ENCODE measurements at places on chromosomes 11 and 22. TPM values are rescaled to one million over a fixed set of nuclear protein-coding genes. Genes with fewer than 3 reads are reported as not detected.
A peak's percentile ranks its signal among the peaks of the same experiment; 100 is the strongest.

- no peak for DNase-seq
Measured at GRCh38 chr11:100942016-100942415, 187.6 kb downstream of the PGR start.

GRCh38 chr22:33013531-33014162 is 44.5 kb downstream of the SYN3 start:
- no peak for DNase-seq

DNA sequence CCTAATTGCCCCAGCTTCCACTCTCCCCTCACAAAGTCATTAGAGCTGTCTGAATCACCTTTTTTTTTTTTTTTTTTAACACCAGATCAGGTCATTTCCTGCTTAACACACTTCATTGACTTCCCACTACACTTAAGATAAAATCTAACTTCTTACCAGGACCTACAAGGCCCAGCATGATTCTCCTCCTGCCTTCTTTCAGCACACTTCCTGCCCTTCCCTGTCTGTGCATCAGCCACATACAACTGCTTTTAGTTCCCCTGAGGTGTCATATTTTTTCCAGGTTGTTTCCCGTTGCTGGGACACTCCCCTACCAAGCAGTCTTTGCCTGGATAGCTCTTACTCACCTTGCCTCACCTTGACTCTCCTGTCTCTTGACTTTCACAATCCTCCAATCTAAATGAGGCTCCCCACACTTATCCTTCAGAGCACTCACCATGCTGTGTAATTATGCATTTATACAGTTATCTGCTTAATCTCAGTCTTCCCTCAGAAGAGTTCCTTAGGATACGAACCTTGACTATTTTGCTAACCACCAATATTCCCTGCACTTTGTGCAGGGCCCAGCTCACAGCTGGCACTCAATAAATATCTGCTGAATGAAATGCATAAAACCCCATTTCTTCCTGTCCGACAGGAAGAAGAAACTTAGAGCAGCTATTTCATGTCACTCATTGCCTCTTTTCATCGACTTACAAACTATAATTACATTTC is 96.6 kb upstream of the AKIP1 start:
- DNase-seq, result no peak

- DNase-seq, result no peak
Measured at GRCh38 chr11:20443596-20443995, 56.1 kb downstream of the PRMT3 start.

DNA sequence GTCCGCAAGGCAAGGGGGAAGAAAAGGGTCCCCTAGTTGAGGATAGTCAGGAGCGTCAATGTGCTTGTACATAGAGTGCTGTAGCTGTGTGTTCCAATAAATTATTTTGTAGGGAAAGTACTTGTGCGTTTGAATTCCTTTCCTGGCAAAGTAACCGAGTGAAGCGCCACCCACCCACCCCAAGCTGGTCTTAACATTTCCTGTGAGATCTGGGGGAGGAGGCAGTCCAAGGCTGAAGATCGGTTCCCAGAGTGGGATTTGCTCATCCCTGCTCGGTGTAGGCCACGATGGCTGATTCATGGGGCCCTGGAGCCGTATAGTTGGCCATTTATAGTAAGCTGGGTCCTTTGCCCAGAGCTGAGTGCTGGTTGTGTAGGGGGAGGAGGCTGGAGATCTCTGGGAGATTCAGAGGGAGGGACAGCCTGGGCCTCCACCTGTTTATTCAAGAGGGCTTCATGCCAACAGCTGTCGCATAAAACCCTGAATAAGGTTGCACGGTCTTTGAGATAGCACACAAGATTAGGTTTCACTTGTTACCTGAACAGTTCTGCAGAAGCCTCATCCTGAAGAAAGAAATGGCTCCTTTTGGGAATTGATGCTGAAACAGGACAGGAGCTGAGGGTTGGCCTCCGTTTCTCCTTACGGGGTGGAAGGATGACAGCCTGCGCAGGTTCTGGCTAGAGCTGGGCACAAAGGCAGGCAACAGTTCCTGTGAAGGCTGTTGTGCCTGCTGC is 2.4 kb downstream of the ATF4 start:
- no peak for DNase-seq

DNA sequence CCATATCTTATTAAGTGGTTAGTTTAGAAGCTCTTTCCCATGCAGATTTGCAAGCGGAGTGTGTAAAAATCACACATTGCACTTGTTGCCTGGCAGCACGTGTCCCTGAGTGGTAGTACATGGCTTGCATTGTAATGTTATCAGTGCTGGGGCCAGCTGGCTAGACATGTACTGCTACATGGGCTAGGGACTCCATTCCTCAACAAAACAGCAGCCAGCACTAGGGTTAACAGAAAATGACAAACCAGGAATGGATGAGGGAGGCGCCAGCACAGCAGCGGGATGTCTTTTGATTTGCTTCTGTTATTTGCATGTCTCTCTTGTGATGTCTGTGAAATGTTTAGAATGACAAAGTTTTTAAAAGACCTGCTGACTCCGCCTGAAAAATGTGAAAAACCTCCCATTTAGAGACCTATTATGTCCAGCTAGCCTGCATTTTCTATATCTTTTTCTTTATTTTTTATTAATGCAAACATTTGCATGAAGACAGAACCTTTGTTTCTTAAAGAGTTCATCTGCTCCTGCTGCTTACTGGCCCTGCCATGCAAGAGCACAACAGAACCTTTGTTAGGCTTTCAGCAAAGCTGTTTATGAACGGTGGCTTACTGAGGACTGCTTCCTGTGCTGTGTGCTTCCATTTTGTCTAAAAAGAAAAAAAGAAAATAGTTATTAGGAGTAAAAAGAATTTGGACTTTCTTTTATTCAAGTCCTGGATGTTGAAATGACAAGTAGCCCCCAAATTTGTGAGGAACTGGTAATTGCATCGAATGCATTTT is 40.7 kb downstream of the CSTPP1 start:
- no peak for DNase-seq

DNA sequence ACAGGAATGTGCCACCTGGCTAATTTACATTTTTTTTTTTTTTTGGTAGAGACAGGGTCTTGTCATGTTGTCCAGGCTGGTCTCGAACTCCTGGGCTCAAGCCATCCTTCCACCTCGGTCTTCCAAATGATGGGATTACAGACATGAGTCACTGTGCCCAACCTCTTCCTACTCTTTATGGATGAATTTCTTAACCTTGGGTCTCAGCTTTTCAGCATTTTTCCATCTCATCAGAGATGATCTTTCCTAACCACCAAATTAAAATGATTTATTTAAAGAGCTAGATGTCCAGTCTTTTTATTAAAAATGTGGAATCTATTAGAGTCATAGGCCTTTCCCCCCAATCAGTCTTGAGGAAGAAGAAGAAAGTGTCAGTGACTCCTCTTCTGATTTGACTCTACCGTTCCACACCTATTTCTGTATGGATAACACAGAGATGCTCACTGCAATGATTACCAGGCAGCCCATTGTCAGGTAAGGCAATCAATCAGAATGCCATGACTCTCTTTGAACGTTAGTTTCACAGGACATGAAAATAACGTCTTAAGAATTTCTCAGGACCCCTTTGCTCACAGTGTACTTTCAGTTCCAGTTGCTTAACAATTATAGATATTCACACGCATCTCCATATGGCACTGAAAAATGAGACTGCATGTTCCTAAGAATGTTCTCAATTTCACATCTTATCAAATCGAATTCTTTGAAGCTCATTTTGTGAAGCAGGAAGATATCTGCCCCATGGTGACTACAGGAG is 51.0 kb downstream of the MIAT start:
- DNase-seq, result no peak

DNA sequence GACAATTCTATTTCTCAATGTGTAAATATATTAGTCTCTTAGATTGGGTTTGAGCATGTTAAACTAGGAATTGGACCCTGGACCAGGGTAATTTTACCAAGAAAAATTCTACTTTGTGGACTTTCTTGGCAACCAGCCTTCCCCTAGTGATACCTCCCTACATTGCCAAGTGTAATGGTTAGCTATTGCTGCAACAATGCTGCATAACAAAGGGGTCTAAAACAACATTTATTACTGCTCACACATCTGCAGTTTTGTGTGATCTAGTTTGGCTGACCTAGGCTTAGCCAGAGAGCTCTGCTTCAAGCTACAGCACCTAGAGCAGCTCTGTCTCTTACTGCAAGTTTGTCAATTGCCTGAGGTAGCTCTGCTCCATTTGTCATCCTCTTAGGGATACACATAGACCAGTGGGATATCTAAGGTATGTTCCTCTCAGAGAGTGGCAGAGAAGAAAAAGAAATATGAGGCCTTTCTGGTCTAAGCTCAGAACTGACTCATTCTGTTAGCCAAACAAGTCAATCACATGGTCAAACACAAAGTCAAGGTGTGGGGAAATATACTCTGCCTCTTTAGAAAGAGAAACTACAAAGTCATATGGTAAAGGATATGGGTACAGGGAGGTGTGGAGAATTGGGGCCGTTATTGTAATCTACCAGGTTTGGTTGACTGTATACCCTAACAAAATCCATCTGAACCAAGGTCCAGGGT is 2.0 kb upstream of the LAYN start:
- DNase-seq, result no peak

- DNase-seq, result no peak
Measured at GRCh38 chr11:92596596-92597317, 372.1 kb downstream of the FAT3 start.

GRCh38 chr11:68524681-68525080 is 64.1 kb downstream of the PPP6R3 start:
- DNase-seq, result no peak

GRCh38 chr11:117506971-117507370 is 179.3 kb downstream of the CEP164 start:
- no peak for DNase-seq

DNA sequence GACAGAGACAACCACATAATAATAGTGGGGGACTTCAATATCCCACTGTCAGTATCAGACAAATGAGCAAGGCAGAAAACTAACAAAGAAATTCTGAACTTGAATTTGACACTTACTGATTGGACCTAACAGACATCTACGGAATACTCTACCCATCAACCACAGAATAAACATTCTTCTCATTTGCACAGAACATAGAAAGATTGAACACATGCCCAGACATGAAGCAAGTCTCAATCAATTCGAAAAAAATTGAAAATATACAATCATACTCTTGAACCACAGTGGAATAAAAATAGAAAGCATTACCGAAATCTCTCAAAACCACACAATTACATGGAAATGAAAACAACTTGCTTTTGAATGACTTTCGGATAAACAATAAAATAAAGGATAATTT is 17.9 kb downstream of the RAB38 start:
- DNase-seq, result no peak

- DNase-seq, result no peak
Measured at GRCh38 chr22:46103664-46104063, 46.7 kb upstream of the PPARA start.

DNA sequence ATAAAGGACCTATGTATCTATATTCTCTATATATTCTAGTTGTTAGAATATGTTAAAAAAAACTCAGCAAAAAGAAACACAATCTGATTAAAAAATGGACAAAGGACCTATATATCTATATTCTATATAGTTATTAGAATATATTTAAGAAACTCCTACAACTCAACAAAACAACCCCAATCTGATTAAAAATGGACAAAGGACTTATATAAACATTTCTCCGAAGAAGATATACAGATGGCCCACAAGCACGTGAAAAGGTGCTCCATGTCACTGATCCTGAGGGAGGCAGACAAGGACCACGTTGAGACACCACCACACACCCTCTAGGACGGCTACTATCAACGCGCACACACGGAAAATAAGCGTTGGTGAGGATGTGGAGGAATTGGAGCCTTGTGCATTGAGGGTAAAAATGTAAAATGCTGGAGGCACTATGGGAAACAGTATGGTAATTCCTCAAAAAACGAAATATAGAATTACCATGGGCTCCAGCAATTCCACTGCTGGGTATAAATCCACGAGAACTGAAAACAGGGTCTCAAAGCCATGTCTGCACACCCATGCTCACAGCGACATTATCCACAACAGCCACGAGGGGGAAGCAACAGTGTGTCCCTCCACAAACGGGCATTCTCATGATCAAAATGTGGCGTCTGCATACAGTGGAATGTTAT is 22.7 kb downstream of the YPEL1 start:
- DNase-seq, result peak; percentile 42

DNA sequence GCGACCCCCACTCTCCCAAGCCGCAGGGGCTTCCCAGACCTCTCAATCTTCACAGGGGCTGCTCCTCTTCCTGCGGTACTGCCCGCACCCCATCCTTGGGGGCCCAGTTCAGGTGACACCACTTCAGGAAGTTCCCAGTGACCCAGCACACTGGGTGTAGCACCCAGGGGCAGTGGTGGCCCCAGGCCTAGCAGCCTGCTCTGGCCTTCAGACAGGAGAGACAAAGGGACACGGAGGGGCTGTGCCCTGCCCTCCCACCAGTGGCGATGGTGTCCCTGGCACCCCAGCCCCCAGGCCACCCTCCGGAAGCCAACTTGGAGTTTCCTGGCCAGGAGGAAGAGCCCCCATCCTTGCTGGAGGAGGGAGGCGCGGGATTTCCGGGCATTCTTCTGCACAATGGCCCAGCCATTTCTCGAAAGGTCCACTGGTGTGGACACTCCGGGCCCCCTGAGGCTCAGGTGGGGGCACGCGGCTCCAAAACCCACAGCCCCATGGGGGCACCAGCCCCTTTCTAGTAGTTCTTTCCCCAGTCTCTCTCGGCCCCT is 978 bp upstream of the CLDN5 start:
- DNase-seq, result no peak

DNA sequence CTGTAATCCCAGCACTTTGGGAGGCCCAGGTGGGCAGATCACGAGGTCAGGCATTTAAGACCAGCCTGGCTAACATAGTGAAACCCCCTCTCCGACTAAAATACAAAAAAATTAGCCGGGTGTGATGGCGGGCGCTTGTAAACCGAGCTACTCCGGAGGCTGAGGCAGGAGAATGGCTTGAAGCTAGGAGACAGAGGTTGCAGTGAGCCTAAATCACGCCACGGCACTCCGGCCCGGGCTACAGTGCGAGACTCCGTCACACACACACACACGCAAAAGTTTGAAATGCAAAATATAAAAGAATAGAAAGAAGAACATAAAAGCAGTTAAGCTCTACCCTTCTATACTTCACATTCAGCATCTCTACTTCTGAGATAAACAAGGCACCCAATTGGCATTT is 1165.9 kb upstream of the CNTN5 start:
- DNase-seq, result no peak

DNA sequence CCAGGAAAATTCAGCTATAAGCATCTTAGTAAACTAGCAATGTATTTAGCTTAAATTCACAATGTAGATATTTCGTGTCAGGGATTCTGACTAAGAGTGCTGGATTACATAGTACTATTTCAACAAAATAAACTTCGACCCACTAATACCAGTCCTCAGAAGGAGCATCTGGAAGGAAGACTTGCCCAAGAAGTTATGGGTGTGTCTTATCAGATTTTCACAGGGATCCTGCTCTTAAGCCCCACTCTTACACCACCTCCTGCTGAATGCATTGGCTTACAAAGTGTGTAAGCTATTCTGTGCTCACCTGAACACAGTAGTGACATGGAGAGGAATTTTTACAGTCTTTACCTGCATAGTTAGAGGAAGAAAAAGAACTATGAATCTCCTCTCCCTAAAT is 35.4 kb upstream of the ANO5 start:
- DNase-seq, result no peak

GRCh38 chr11:23021287-23021863 is 161.1 kb upstream of the CCDC179 start:
- DNase-seq, result no peak

CCDC116 gene
- polyA plus RNA-seq, result 0.53 TPM

LIF gene
- 1.8 TPM for polyA plus RNA-seq

COMMD9 gene
- polyA plus RNA-seq, result 101 TPM

C22orf31 gene
- 1.2 TPM for polyA plus RNA-seq

KLHL22 gene
- polyA plus RNA-seq, result 33.1 TPM

DCDC1 gene
- 3.4 TPM for polyA plus RNA-seq

MICAL3 gene
- 26.2 TPM for polyA plus RNA-seq

IL18 gene
- 8.9 TPM for polyA plus RNA-seq

OR51M1 gene
- 0.04 TPM for polyA plus RNA-seq

Data from right renal pelvis (tissue), 4 donors.